ENCODE measurements at places on chromosomes 1 and 21.

GRCh38 chr1:234164098-234164709, 209.1 kb upstream of the COA6 start:
- no peak for DNase-seq

GRCh38 chr1:116330846-116331245, 42.2 kb upstream of the ATP1A1 start:
- no peak for DNase-seq

DNA sequence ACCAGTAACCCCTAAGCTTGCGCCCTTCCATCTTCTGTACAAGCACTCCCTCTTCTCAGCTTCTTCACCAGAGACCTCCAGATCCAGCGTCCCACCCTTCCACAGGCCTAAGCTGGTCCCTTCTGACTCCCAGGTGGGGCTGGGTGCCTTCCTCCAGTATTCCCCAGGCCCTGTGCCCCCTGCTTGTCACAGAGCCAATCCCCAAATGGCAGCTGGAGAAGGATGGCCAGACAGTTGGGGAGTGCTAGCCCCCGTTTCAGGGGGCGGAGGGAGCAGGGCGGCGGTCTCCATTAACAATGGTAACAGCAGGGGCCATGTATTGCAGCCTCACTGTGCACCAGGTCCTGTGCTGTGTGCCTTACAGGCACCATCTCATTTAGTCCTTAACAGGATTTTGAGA, 85.7 kb downstream of the KCNN3 start:
- DNase-seq: no peak

DNA sequence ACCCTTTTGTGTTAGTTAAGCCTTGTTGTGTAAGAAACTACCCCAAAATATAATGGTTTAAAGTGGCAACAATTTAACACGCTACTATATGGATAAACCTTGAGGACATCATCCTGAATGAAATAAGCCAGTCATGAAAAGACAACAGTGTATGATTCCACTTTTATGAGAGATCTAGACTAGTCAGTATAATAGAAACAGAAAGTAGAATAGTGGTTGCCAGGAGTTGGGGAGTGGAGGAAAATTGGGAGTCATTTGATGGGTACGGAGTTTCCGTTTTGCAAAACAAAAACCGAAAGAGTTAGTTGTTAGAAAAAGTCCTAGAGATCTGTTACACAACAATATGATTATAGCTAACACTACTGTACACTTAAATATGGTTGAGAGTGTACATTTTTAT, 16.0 kb upstream of the CHIA start:
- DNase-seq: no peak

DNA sequence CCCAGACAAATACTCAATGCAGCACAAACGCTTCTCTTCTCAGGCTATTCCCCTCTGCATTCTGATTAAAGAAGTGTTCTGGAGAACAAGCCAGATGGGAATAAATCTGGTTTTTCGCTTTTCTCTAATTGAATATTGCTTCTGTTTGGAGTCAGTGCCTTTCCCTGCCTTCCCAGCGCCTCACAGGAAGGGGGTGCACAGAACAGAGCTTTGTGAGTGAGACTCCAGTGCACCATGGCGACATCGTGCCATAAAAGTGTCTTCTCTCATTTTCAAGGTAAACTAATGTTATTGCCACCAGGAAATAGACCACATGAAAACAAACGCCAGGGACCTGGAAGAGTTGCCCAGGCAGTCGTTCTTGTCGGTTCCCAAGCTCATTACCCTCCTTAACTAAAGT, 43.6 kb upstream of the SLC45A1 start:
- no peak for DNase-seq

GRCh38 chr1:79005945-79006344, 585 bp downstream of the ADGRL4 start:
- DNase-seq: no peak

- no peak for DNase-seq
Measured at GRCh38 chr1:232789651-232790050, 15.6 kb upstream of the MAP10 start.

GRCh38 chr1:6287431-6287886, 26.6 kb upstream of the GPR153 start:
- no peak for DNase-seq

GRCh38 chr1:26774462-26774861, 13.3 kb upstream of the PIGV start:
- no peak for DNase-seq

GRCh38 chr1:218351391-218352074, 6.4 kb downstream of the TGFB2 start:
- DNase-seq: no peak

GRCh38 chr21:40339050-40339449, 471.8 kb downstream of the PCP4 start:
- DNase-seq: no peak

- no peak for DNase-seq
Measured at GRCh38 chr1:69787151-69787550, 219.4 kb downstream of the LRRC7 start.

DNA sequence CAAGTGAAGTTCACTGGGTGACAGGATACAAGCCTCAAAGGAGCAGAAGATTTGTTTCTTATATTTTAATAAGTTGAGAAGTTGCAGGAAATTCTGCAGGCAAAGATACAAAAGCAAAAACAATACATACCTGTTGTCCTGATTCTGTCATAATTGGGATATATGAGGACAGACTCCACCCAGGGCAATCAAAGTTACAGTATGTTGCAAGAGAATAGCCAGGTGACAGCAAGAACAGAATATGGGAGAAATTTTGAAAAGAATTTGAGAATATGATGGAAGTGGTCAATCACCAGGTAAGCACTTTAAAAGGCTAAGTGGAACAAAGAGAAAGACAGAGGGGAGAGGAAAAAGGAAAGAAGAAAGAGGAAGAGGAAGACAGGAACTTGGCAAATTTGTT, 607.6 kb upstream of the ADGRL4 start:
- no peak for DNase-seq

GRCh38 chr1:98098473-98098872, 177.6 kb upstream of the DPYD start:
- no peak for DNase-seq

GRCh38 chr1:182397653-182398393, 2.6 kb downstream of the TEDDM1 start:
- DNase-seq: no peak

DNA sequence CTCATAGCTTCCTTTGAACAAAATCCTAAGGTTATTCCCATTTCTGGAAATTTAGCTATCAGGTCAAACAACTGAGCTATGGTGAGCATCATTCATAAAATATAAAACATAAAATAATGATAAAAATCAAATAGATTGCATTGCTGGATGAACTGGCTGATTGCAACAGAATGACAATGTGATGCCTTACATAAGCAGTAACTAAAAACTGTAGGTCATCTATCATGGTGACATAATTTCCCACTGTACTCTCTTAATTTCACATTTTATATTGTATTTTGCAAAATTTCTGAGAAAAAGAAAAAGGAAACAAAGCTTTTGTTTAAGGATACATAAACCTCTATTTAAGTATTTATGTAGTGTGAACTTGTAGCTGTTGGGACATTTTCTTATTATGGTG, 4.6 kb downstream of the PTGER3 start:
- no peak for DNase-seq

- no peak for DNase-seq
Measured at GRCh38 chr1:112472142-112472541, 36.6 kb upstream of the WNT2B start.

DNA sequence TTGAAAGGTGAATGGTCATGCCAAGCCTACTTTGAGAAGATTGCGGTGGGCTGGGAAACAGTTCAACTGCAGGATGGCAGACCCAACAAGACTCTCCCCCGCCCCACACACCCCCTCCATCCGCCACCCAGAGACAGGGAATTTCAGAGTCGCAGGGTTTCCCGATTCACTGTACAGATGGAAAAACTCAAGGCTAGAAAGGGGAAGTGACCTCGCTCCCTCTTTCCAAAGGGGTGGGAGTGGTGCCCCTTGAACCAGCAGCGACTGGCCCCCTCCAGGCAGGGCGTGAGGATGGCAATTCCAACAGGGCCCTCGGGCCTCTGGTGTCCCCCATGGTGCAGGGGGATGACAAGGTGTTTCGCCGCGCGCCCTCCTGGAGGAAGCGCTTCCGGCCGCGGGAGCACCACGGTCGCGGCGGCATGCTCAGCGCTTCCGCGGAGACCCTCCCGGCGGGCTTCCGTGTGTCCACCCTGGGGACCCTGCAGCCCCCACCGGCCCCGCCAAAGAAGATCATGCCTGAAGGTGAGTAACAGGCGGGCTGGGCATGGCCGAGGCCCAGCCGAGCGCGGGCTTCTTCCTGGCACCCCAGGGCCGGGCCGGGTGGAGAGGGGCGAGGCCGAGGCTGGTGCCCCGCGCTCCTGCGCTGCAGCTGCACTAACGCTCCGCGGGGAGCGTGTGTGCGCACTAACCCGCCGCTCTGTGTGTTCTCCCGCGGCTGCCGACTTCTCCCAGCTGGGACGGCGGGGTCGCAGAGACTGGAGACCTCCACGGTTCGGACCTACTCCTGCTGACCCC, 10.4 kb downstream of the MYOG start:
- no peak for DNase-seq

GRCh38 chr1:205714190-205714905, 34.0 kb upstream of the SLC45A3 start:
- DNase-seq: no peak
